ENCODE measurements at places on chromosomes 4 and X.
A peak's percentile ranks its signal among the peaks of the same experiment; 100 is the strongest.

GRCh38 chr4:128940971-128941370, 131.5 kb downstream of the JADE1 start:
- DNase-seq, result no peak

DNA sequence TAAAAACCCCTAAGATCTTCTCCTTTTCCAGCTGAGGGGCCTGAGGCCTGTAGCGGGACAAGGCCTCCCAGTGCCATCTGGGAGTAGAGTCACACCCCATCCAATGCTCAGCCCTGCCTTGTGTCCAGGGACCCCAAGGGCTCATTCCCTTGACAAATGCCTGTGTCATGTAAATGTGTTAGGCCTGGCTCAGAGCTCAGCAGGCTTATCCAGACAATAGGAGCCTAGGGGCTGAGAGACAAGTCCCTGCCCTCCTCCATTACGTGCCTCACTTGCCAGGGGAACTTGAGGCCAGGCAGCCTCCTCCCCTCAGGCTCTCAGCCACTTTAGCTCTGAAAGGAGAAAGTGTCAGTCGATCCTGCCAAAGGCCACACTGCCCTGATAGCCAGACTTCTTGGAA, 166.8 kb upstream of the MAMLD1 start:
- no peak for DNase-seq

GRCh38 chr4:15833801-15834200, 55.7 kb downstream of the CD38 start:
- no peak for DNase-seq

- DNase-seq, result no peak
Observed at GRCh38 chr4:24121395-24122175, 231.7 kb upstream of the PPARGC1A start.

- DNase-seq, result no peak
Observed at GRCh38 chr4:122285285-122285684, 93.5 kb upstream of the ADAD1 start.

DNA sequence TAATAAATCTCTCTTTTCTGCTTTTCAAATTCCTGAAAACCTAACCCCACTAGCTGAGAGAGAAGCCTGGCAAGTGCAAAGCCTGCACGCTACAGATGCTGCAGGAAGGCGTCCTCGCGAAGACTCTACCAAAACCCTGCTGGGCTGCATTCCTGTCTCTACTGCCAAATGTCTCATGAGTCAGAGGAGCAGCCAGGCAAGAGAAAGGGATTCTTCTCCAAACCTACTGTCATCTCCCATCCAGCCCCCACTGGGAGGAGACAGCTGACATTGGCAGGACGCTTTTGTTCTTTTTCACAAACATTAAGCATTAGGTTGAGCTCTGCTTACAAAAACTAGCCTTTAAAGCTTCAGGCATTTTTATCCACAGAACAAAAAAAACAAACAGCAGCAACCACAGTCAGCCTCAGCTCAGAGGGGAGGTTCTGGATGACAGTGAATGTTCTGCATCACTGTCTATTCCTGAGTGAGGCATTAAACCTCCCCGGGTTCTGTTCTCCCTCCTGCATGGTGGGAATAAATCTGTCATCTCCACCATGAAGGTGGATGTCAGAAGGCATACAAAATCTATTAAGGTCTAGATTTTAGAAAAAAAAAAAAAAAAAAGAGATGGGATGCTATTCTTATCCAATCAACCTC, 18.0 kb downstream of the CRMP1 start:
- no peak for DNase-seq

DNA sequence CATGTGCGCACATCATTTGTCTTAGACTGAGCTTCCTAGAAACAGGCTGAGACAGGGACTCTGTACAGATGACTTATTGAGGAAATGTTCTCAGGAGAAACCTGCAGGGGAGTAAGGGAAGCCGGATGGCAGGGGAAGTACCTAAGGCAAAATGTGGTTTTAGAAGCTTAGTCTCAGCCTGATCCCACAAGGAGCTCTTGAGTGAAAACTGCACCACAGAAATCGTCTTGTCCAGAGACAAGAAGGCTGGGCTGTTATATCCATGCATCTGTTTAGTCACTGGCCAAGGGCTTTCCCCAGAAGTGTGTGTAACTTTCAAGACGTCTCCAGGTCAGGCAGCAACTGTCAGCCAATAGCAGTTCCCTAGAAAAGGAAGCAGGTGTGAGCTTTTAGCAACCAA, 86.0 kb downstream of the FUNDC1 start:
- DNase-seq, result no peak

DNA sequence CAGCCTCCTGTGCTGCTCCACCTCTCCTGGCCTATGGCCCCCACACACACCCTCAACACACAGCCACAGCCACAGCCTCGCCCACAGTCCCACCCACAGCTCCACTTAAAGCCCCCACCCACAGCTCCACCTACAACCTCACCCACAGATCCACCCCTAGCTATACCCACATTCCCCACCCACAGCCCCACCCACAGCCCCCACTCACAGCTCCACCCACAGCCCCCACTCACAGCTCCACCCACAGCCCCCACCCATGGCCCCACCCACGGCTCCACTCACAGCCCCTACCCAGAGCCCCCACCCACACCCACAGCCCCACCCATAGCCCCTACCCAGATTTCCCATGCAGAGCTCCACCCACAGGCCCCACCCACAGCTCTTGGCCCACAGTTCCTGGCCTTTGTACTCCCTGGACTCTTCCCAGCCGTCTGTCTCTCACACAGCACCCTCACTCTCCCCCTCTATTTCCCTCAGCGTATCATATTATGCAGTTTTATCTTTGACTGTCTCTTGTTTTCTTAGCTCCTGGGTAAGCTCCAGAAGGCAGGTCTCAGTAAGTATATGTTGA, 322.5 kb downstream of the EVC2 start:
- no peak for DNase-seq

DNA sequence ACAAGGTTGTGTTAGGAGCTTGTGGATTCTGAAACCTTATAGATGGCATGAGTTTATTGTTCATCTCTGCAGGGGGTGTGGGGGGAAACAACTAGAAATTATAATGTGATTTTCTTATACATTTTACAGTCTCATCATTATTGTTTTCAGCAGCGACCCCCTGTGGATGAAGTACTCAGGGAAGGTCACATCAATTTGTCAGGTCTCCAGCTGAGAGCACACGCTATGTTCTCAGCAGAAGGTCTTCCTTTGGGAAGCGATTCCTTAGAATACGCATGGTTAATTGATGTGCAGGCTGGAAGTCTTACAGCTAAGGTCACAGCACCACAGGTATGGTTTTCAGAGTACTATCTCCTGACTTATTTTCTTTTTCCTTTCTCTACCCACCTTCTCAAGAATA, 72.2 kb downstream of the BLTP1 start:
- no peak for DNase-seq

GRCh38 chrX:136115126-136115903, 32.0 kb upstream of the FHL1 start:
- no peak for DNase-seq

- DNase-seq, result peak; percentile 34
Observed at GRCh38 chr4:77203380-77204197, 46.6 kb downstream of the CCNG2 start.

DNA sequence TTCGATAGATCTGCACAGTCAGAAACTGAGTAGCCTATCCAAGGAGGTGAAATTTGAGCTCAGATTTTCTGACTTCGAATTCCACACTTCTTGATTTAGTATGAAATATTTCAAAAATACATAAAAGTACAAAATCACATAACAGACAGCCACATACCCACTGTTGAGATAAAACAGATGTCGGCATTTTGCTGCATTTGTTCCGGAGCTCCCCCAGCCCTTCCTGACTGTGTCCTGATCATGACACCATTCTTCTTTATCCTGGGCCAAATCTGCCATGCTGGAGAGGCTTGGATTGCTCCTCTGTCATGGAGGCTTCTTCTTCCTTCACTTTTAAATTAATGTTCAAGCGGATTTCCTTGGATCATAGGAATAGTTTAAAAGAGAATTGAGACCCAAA, 124.2 kb upstream of the RBPJ start:
- no peak for DNase-seq

Data from stimulated activated CD4-positive, alpha-beta T cell treated with anti-CD3 and anti-CD28 coated beads, Interleukin-1b, Interleukin-23, amount 100 ng/mL, for 1 hour (primary cell).